ENCODE measurements at places on chromosomes 3 and 15. TPM values are rescaled to one million over a fixed set of nuclear protein-coding genes. Genes with fewer than 3 reads are reported as not detected.

The SIDT1 gene
- 4.4 TPM for total RNA-seq

The COL6A6 gene
- total RNA-seq: 38.9 TPM

The ARL6 gene
- 10.7 TPM for total RNA-seq

The TRPC1 gene
- total RNA-seq: 21.8 TPM

The ZNF774 gene
- total RNA-seq: 1.3 TPM

The CCDC54 gene
- total RNA-seq: not detected

The C3orf22 gene
- not detected for total RNA-seq

- DNase-seq: no peak
These were observed 65.6 kb downstream of the ZNF148 start for GRCh38 chr3:125309476-125309875.

GRCh38 chr15:82931221-82931620 is 21.3 kb downstream of the HOMER2 start:
- DNase-seq: no peak

DNA sequence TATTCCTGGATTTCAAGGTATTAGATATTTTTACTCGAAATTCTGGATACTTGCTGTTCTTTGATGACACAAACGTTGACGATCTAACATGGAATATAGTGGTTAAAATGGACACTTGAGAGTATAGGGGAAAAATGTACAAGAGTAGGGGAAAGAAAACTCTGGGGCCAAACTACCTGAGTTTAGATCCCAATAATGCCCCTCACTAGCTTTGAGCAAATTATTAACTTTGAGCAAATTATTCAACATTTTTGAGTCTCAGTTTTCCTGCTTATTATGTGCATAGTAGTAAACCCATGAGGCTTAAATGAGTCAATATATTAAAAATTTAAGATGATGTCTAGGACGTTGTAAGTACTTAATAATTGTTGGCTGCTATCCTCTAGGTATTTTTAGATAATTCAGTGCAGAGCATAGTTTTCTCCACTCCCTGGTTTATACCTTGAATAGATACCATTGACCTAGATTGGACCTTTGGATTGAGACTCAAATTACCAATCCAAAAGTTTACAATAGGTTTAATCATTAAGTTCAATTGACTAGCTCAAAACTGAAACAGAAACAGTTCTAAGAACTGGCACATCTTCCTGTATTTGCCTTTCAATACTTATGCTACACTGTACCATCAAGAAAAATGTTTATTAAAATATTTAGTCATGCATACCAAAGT is 4.5 kb downstream of the ADGRG7 start:
- no peak for DNase-seq

- no peak for DNase-seq
These were observed 59.2 kb downstream of the PPM1L start for GRCh38 chr3:160815280-160815679.

- DNase-seq: no peak
These were observed 8.5 kb upstream of the SLC24A5 start for GRCh38 chr15:48112242-48112641.

GRCh38 chr15:44775953-44776352 is 39.6 kb downstream of the TRIM69 start:
- DNase-seq: no peak

GRCh38 chr3:155744626-155745324 is at the start of gene PLCH1:
PLCH1 (minus strand) TSS chr3:155745071; CDS start chr3:155704224, 40,847 bp downstream.
- peak; percentile 38 for DNase-seq

GRCh38 chr3:160448845-160449635 is 546 bp downstream of the TRIM59 start:
- peak; percentile 66 for DNase-seq

- DNase-seq: no peak
These were observed 37.0 kb downstream of the FRMD5 start for GRCh38 chr15:44158111-44158510.

DNA sequence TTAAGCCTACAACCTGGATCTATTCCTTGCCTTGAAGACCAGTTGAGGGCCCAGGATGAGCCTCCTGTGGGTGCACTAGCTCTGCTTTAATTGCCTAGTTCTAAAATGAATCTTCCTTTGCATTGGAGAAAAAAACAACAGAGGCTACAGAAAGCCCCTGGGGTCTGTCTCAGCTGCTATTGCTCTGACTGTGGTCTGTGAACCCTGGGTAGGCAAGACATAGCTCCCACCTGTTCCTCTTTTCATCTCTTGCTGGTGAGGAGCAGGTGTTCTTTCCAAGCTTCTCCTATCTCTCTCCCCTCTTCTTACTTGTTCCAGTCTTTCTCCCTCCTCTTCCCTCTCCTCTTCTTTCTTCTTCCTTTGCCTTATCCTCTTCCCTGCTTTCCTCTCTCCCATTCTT is 28.8 kb downstream of the RBP2 start:
- DNase-seq: no peak

DNA sequence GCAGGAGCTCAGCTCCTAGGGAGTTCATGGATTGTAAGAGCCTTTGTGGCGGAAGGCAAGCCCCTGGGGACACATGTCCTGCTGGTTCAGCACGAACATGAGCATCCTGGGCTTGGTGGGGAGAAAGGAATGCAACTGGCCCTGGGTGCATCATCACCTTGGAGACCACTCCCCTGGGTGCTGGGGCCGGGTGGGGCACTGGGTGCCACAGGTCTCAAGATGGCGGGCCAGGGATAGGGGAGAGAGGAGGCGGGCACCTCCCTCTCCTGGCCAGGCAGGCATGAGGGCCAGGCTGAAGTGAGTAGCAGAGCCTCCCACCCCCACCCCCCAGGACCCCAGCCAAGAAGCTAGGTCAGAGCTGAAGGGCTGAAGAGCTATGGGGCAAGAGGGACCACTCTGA is 768 bp downstream of the PCBP4 start:
- no peak for DNase-seq

DNA sequence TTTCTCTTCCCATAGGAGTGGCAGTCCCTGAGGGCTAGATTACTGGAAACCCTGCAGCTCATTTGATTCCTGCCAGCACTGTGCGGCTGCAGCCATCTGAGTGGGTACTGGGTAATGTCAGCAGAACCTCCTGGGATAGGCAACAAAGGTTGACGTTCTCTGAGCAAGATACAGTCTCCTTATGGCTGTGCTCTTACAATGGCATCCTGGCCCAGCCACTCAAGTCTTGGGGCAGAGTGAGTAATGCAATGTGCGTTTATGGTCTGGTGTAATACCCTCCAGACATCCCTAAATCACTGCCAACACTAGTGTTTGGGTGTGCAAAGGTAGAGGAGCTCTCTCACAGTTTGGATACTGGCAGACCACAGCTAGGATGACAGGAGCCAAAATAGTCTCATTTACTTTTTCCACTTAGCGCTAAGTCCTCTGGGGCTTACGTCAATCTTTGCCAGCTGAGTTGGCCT is 775.8 kb downstream of the ZNF385D start:
- DNase-seq: no peak

DNA sequence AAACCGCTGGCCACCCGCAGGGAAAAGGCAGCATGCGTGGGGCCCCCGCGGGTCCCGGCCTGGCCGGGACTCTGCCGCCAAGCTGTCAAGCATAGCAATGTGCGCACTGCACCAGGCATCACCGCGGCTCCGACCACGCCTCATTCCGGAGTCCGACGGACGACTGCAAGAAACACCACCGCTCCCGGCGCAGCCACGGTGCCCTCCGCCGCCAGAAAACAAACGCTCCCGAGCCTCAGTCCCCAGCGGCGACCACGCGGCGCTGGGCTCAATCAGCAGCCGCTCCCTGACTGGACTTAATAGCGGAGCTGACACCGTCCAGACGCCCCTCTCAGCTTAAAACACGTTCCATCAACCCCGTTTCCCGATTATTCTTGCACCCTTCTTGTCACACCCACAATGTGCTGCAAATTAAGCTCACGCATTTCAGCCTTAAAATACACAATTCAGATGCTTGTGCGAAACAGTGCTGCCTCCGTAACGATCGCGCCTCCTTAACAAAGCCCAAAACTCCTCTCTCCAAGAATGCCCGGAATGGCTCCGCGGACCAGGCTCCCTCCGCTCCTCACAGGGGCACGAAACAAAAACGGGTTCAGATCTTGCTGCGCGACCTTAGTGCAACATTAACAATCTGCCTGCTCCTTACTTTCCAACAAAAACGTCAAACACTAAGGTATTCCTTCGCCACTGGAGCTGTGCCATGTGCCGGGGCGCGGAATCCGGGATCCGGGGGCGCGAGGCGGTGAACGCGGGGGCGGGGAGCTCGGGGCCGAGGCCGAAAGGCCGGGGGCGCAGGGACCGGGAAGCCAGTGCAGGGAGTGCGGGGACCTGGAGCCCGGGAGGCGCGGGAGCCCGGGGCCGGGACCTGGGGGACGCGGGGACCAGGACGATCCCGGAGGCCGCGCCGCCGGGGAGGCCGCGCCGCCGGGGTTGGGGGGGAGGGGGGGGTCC is 655 bp downstream of the CYFIP1 start:
- peak; percentile 28 for DNase-seq

DNA sequence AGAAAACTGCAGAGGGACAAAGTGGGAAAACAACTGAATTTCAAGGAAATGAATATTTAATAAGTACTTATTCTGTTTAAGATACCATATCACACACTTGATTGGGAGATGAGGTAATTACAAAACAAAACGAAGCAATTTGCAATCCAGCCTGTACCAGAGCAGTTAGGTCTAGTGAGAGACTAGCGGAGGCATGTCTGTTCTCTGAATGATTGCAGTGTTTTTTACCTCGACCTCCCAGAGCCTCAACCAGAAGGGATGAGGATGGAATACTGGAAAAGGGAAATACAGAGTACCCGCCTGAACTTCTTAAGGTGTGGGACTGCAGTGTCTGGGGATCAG is 59.5 kb downstream of the PIK3CB start:
- peak; percentile 73 for DNase-seq
